ENCODE measurements at places on chromosomes 1 and 21.
A peak's percentile ranks its signal among the peaks of the same experiment; 100 is the strongest.

DNA sequence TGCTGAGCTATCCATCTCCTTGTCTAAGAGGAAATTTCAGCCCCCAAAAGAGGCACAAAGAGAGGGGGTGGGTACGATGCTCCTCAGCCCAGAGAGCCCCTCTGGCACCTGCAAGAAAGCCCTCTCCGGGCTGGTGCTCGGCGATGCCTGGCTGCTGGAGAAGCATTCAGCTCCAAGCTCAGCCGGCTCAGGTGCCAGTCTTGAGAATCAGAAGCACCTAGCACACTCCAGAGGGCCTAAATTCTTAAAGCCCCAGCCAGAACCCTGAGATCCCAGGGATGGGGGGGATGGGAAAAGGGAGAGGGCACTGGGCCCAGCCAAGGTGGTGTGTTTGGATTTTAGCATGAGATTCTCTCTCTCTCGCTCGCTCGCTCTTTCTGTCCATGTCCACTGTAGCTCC is 2.9 kb downstream of the GRIK3 start:
- no peak for DNase-seq

DNA sequence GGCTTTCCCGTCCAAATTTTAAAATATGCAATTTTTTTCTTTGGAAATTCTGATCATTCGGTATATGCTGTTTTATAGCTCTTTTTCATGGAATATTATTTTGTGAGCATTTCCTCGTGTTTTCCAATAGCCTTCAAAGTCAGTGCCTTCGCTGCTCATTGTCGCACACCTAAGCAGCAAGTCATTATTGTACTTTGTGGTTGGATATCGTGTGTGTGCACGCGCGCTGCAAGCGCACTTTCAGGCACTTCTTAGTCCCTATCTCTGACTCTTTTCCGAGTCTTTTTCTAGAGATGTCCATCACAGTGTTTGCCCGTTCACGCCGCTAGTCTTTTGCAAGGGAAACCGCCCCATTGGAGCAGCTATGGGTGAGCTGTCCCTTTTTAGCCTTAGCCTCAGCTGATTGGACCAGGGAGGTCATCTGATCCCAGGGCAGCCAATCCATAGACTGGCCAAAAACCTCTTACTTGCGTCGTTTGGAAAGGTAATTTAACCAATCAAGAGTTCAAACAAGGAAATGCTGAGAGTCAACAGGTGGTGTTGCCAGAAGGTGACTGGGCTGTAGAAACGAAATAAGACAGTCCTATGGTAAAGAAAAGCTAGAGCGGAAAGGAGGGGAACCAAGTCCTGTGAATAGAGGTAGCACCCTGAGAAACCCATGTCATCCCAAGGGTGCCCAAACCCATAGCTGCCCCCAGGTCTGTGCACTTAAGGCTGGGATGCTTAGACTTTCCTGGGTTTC is 710 bp upstream of the HYI start:
- peak; percentile 45 for DNase-seq

DNA sequence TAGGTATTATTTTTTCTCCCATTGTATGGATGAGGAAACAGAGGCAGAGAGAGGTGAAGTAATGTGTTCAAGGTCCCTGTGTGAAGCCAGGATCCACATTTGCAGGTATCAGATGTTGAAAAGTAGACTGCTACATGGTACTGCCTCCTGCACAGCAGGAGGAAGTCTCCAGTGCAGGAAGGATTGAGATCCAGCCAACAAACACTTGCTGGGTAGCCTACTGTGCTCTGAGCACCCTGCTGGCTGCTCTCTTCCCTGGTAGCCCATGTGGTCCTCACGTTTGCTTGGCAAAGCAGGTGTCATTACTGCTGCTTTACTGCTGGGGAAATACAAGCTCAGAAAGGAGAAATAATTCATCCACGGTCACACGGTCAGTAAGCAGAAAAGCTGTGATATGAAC is 21.3 kb upstream of the GRIK3 start:
- no peak for DNase-seq

- no peak for DNase-seq
Observed at GRCh38 chr1:207217778-207218511, 103.5 kb upstream of the CD55 start.

DNA sequence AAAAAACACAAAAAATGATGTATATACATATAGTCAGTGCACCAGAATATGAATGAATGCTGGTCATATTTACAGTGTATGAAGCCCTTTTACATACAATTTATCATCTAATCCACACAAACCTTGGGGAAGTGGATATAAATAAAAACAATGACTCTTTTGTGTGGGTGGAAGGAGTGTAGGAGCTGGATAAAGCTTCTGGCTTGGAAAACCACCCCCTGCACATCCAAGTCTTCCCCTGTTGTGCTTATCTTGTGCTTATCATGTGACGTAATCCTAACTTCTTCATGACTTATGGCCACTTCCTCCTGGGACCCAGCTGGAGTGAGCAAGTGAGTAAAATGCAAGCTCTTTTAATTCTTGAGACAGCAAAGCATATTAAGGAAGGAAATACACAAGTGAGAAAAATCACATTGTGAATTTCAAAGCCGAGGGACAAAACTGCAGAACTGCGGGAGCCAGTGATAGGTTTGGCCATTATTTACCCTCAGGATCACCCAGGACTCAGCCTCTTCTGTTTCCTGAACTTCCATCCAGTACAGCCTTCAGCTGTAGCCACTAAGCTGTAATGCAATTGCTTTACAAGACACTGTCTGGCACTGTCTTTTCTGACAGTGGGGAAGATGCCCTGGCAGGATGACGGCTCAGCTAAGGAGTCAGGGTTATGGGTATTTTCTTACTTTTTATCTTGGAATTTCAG is 104.0 kb upstream of the PPM1J start:
- DNase-seq: no peak

DNA sequence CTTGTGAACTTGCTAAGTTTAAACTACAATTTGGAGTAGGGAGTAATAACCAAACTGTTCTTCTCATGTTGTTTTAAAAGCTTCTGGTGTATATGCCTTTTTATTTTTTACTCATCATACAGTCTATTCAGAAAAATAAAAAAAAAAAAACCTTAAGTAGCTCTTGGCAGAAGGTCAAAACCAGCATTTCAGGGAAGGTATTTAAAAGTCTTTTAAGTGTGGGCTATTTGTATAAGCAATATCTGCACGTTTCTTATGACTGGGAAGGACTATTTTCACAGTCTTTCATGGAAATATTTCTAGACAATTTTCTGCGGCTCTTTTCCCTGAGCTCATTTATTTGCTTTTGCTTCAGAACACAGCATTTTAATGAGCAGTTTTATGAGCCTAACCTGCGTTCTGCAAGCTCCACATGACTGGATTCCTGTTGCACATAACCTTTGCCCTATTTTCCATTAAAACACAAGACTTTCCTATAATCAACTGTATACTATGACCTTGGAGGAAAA is 60.9 kb upstream of the C1orf105 start:
- DNase-seq: no peak

DNA sequence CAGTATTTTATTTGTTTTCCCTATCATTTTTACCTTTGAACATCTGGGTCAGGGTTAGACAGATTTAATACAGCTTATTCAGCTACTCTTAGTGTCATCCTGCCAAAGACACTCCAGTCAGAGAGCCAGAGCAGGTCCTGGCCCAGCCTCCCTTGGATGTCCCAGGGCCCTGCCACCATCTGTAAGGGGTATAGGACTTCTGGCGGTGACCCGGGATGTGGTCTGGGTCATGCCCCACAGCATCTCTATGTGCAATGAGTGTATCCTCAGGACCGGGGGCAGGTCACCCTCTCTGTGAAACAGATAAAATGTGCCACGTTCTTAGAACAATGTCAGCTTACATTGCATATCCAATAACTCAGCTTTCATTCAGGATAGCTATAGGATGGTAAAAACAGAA is 37.8 kb upstream of the PRSS38 start:
- DNase-seq: no peak

DNA sequence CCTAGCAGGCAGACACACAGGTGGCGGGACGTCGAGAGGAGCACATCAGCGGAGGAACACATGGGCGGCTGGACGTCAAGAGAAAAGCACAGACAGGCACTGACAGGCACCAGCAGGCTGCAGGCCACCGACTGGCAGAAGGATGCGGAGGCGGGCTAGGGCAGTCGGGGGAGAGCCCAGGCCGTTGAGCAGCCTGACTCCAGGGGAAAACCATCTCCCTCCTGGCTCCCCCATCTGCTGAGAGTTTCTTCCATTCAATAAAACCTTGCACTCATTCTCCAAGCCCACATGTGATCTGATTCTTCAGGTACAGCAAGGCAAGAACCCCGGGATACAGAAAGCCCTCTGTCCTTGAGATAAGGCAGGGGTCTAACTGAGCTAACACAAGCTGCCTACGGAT is 25.5 kb downstream of the B3GALT5 start:
- DNase-seq: no peak

DNA sequence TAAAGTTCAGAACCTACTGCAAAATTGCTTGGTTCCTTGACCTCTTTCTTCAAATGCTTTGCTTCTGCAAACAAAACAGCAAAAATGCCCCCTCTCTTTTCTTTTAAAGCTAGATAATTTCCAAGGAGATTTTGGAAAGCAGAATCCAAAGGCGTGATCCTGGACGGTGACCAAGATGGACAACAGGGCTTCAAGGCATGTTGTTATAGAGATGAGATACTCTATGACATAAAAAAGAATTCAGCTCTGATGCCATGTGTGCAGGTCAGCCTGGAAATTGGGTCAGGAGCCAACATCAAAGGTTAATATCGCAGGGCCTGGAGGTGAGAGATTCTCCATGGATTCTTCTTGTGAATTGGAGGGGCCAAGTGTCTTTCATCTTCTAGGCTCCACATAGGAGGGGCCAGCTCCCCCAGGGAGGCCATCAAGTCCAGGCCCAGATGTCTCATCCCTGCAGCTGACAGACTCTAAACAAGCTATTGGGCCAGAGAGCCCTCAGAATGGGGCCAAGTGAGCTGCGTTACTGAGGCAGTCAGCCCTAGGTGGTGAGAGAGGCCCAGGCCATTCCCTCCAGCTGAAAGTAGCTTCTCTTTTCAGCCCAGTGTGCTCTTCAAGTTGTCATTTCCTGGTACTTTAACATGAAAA is 45.5 kb downstream of the NMNAT2 start:
- no peak for DNase-seq

GRCh38 chr21:31117128-31117916 is 79.0 kb upstream of the KRTAP19-8 start:
- no peak for DNase-seq

DNA sequence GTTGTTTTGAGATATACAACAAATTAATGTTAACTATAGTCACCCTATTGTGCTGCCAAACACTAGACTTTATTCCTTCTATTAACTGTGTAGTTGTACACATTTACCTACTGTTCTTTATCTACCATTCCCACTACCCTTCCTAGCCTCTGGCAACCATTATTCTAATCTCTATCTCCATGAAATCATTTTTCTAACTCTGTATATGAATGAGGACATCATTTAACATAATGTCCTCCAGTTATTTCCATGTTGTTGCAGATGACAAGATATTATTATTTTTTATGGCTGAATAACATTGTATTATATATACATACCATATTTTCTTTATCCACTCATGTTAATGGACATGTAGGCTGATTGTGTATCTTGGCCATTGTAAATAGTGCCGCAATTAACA is 366.3 kb downstream of the TBX15 start:
- DNase-seq: no peak

DNA sequence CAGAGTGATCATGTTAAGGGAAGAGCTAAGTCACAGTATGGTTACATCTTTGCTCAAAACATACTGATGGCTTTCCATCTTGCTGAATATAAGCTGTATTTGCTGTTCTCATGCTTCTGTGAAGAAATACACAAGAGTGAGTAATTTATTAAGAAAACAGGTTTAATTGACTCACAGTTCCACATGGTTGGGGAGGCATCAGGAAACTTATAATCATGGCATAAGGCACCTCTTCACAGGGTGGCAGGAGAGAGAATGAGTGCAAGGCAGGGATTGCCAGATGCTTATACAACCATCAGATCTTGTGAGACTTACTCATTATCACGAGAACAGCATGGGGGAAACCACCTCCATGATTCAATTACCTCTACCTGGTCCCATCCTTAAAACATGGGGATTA is 24.4 kb upstream of the RGS5 start:
- DNase-seq: no peak

- DNase-seq: no peak
Observed at GRCh38 chr21:33007747-33008146, 18.0 kb upstream of the OLIG2 start.

DNA sequence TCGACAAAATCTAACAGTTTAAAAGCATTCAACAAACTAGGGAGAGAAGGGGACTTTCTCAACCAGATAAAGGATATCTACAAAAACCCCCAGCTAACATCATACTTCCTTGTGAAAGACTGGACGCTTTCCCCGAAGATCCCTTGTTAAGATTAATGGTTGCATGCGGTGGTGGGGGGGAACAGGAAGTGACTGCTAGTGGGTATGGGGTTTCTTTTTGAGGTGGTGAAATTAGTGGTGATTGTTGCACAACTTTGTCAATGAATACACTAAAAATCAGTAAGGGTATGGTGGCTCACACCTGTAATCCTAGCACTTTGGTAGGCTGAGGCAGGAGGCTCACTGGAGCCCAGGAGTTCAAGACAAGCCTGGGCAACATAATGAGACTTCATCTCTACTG is 26.9 kb upstream of the EYA3 start:
- no peak for DNase-seq

DNA sequence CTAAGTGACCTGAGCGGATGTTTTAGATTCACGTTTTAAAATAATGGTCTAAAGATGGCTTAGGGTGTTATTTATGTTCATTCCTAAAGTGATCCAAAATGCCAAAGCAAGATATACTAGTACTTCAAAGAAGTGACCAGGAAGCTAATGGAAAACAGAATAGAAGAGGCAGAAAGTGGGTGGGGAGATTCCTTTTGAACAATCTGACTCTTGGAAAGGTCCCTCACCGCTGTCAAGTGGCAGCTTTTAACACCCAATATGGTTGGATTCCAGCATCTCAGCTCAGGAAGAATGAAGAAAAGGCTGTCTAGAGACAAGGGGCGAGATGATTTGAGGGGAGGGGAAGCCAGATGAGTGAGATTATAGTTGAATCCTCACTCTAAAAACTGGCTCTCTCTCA is 90.3 kb downstream of the SCMH1 start:
- DNase-seq: no peak

DNA sequence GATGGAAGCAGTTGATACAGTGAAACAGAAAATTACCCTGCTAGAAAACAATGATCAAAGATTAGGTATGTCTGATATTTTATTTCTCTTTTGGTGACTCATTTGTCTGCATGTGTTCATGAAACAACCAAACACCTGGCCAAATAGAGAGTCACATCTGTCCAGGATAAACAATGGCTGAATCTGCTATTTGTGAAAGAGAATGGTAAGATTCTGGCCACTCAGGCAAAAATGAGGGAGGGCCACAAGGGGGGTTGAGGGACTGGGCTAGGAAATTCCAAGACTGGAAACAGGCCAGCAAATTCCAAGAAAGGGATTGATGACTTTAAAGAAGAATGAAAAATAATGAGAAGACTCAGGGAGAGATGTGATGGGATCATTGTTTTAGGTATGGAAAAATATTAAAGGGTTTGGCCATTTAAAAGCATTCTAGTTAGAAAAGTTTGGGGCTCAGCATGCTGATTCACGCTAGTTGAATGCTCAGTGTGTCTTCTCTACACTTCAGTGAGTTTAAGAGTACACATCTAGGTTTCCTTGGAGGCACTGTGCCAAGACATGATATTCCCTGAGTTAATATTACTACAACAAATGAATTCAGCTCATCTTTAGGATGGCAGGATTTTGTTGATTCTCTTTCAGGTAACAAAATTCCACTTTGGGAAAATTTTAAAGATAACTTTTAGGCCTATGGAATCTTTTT is 44.9 kb downstream of the TRAF5 start:
- no peak for DNase-seq
